Heart right ventricle (tissue), 16 donors: ENCODE measurements at places on chromosomes 16 and 17. TPM values are rescaled to one million over a fixed set of nuclear protein-coding genes. Genes with fewer than 3 reads are reported as not detected.

C16orf92 gene
- total RNA-seq = not detected

MEIOB gene
- not detected for total RNA-seq

CETP gene
- 0.17 TPM for total RNA-seq

EVI2A gene
- 0.95 TPM for total RNA-seq

CSF3 gene
- 0.81 TPM for total RNA-seq

KRT27 gene
- not detected for total RNA-seq

CDK5R1 gene
- 1.2 TPM for total RNA-seq

CES5A gene
- not detected for total RNA-seq

VAT1 gene
- 60.5 TPM for total RNA-seq

TBC1D3B gene
- 1.3 TPM for total RNA-seq
